ENCODE measurements at places on chromosomes 6 and 20.

- DNase-seq = no peak
Measured at GRCh38 chr6:83707829-83708545, 914 bp downstream of the SNAP91 start.

- no peak for DNase-seq
Measured at GRCh38 chr20:57783956-57784837, 74.4 kb upstream of the PMEPA1 start.

DNA sequence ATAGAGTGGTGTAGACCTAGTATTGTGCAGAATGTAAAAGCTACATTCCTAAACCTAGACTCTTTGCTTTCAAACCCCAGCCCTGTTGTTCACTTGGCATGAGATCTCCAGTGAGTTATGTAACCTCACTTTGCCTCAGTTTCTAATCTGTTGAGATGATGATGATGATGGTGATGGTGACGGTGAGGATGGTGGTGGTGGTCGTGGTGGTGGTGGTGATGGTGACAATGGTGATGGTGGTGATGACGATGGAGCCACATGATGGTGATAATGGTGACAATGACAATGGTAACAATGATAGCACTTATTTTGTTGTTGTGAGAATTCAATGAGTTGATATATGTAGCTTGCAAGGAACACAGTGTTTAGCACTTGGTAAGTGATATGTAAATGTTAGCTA lies 80.3 kb downstream of the FAXC start:
- no peak for DNase-seq

DNA sequence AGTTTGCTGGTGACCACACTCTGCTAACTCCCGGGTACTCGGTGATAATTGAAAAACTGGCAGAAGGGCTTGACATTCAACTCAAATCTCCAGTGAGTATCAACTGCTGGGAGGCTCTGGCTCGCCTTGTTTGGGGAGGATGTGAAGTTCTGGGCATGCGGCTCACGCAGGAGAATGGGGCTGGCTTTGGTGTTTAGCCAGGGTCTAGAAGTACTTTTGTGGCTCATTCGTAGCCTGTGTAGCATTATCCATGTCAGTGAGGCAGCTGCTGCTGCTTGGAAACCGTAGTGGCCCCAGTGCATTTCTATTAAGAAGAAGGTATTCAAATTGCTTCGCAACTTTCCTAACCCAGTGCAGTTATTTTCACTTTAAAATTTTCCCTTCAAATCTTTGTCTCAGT lies 52.2 kb downstream of the KDM1B start:
- no peak for DNase-seq

GRCh38 chr20:20859510-20859909 lies 147.1 kb upstream of the RALGAPA2 start:
- DNase-seq = no peak

- DNase-seq = no peak
Measured at GRCh38 chr6:158292016-158292415, 20.2 kb upstream of the TULP4 start.

DNA sequence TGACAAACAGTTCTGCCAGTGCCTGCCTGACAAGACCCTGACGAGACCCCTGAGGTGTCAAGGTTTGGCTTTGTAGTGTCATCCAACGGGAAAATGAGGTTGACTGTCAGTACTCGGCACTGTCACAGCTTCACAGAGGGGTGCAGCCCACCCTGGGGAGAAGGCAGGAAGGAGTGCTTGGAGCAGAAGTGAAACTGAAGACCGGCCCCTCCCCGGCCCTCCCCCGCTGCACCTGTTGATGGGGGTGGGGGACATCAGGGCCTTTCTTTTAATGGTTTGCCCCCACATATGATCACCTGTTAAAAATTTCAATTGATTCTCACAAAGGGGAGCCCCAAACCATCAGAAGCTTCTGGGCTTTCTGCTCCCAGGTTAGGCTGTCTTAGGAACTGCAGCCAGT lies 6.8 kb downstream of the PMEPA1 start:
- DNase-seq = no peak

- DNase-seq = no peak
Measured at GRCh38 chr6:150302520-150303176, 66.2 kb upstream of the IYD start.

GRCh38 chr6:5729080-5729434 lies 277.7 kb downstream of the NRN1 start:
- no peak for DNase-seq

DNA sequence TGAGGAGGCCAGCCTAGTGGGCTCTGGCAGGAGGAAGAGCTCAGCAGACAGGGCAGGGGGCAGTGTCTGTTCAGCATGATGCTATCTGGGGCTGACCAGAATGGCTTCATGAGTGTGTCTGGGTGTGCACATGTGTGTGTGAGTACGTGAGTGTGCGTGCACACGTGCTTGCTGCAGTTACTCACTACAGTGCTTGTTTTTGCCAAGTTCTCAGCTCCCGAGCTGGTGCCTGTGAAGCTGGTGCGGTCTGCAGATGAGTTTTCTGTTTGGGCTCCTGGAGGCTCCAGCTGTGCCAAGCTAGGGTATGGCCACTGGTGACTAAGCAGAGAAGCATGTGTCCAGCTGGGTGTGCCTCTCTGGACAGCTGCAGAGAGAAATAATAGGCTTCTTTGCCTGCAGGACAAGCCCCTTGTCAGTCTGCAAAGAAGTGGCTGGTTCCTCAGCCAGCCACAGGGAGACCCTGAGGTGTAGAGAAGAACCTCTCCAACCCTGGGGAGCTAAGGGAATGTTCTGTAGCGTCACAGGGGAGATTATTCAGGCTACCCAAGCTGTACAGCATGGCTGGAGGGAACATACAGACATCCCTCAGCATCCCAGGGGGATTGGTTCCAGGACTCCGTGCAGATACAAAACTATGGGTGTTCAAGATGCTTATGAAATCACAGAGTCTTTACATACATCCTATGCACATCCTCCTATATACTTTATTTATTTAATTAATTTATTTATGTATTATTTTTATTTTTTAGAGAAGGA lies 40.2 kb upstream of the FAM50B start:
- DNase-seq = no peak

DNA sequence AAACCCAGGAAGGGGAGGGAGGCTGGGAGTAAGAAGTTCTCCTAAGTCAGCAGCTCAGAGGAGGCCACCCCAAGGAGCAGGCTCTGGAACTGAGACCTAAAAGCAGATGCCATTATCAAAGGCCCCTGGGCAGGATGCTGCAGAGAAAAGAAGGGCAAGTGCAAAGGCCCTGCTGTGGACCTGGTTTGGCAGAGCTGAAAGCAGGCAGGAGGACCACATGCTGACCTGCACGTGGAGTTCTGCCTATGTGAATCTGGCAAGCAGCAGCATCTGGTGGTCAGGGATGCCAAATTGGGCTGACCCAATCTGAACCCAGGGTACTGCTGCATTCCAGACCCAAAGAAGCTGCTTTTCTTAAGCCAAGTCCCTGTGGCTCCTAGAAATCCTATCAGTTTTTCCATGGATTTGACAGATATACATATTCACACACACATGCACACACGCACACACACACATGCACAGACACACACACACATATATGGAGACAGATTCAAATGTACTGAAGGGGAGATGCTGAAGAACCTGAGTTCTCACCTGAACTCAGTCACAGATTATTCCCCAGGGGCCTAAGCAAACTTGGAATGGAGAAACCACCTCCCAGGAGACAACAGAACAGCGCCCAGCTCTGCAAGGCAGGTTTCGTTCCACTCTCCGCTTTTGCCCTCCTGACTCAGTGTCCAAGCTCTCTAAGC lies 119.9 kb downstream of the FOXA2 start:
- DNase-seq = no peak
